Dermis blood vessel endothelial cell (primary cell): ENCODE measurements at places on chromosomes 3 and 15. TPM values are rescaled to one million over a fixed set of nuclear protein-coding genes. Genes with fewer than 3 reads are reported as not detected.

GRCh38 chr3:149541091-149541491 lies 66.6 kb downstream of the TM4SF4 start:
- peak; percentile 71 for DNase-seq

GRCh38 chr3:111831840-111832239 lies 27.2 kb upstream of the PHLDB2 start:
- DNase-seq, result no peak

GRCh38 chr3:13083898-13084297 lies 10.7 kb upstream of the IQSEC1 start:
- no peak for DNase-seq

DNA sequence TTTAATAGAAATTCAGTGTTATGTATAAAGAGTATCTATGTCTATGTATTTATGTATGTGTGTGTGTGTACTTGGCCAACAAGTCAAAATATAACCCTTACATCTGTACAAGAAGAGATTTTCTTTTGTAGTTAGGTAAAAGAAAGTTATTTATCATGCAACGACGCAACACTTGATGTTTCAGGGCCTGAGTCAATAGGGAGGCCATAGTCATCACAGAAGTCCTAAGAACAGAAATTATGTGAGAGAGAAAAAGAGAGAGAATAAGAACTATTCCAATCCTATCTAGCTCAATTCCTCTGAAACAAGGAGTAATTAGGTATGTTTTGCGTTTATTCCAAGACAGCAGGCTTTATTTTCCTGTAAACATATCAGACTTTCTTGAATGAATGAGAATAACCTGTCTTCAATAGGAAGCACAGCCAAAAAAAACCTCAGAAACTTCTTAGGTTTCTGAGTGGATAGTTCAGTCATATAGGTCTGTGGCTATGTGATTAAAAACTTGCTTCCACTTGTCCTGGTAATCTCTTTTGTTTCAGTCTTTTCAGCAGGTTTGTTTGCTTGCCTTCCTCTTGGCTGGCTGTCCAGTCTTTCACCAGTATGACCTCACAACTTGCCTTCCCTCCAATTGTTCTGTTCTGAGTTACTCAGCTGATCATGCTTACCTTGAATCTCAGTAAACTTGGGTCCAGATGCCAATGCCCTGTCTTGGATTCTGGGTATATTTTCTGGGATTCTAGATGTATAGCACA lies 382.4 kb upstream of the GBE1 start:
- DNase-seq, result peak; percentile 44

DNA sequence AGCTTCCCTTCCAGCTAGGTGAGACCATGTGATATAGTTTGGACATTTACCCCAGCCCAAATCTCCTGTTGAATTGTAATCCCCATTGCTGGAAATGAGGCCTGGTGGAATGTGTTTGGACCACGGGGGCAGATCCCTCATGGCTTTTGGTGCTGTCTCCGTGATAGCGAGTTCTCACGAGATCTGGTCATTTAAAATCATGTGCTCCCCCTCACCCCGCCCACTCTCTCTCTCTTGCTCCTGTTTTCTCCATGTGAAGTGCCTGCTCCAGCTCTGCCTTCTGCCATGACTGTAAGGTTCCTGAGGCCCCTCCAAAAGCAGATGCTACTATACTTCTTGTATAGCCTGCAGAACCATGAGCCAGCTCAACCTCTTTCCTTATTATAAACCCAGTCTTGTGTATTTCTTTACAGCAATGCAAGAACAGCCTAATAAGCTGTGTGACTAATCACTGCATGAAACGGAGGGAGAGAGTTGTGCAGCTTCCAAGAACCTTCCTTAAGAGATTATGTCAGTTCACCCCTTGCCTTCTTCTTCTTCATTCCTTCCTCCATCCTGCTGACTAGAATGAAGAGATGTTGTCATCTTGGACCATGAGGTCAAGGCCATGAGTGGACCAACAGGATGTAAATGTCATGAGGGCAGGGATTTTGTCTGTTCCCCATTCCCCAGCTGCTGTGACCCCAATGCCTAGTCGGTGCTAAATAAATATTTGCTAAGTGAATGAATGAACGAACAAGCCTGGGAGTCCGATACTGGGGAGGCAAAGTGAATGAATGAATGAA lies 91.0 kb downstream of the CPN2 start:
- peak; percentile 33 for DNase-seq

- DNase-seq, result peak; percentile 36
Observed at GRCh38 chr15:59313641-59314332, 58.9 kb downstream of the MYO1E start.

GRCh38 chr15:74295800-74296199 lies 59.7 kb downstream of the CCDC33 start:
- no peak for DNase-seq

DNA sequence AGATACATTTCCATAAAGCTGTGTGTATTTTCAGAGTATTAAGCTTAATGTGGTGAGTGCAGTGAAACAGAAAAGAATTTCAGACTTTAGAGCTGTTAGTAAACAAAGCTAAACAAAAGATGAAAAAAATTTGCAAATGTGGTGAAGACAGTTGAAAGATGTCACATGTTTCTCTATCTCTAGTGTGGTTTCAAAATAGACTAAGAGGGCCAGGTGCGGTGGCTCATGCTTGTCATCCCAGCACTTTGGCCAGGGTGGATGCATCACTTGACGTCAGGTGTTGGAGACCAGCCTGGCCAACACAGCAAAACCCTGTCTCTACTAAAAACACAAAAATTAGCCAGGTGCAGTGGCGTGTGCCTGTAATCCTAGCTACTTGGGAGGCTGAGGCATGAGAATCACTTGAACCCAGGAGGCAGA lies 466.0 kb upstream of the NR2F2 start:
- DNase-seq, result no peak

DNA sequence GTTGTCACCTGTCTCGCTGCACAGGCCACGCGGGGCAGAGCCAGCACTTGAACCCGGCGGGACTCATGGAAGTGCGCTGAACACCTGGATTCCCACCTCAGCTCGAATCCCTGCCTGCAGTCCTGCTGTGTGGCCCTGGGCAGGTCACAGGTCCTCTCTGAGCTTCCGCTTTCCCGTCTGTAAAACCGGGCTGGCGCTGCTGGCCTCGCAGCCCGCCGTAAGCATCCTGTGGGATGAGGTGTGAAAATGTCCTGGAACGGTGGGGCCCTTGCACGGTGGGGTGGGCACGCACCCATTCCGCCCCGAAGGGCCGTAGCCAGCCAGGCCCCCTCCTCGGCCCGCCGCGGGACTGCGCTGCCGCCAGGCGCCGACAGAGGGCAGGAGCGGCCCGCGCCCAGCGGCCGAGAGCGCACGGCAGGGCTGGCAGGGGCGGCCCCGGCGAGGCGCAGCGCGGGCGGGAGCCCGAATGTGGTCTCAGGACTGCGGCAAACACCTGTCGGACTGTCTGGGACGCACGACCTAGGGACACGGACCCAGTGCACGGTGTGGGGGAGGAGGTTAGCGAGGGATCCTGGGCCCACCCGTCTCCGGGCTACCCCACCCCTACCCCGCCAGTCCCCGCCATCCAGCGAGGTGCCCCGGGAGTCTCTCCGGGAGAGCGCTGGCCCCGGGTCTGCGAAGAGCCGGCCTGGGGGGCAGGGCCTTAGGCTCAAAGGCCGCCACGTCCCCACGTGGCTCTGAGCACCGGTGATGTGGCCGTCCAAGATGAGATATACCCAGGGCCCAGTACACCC lies 40.4 kb downstream of the DNAJB8 start:
- DNase-seq, result peak; percentile 66

- no peak for DNase-seq
Observed at GRCh38 chr3:184343200-184343876, 5.9 kb downstream of the FAM131A start.

The THRB gene
- 0.23 and 0.34 TPM in 2 replicates for total RNA-seq
